ENCODE measurements at places on chromosomes 2 and 18.

- no peak for DNase-seq
Observed at GRCh38 chr2:203492965-203493364, 42.1 kb downstream of the RAPH1 start.

DNA sequence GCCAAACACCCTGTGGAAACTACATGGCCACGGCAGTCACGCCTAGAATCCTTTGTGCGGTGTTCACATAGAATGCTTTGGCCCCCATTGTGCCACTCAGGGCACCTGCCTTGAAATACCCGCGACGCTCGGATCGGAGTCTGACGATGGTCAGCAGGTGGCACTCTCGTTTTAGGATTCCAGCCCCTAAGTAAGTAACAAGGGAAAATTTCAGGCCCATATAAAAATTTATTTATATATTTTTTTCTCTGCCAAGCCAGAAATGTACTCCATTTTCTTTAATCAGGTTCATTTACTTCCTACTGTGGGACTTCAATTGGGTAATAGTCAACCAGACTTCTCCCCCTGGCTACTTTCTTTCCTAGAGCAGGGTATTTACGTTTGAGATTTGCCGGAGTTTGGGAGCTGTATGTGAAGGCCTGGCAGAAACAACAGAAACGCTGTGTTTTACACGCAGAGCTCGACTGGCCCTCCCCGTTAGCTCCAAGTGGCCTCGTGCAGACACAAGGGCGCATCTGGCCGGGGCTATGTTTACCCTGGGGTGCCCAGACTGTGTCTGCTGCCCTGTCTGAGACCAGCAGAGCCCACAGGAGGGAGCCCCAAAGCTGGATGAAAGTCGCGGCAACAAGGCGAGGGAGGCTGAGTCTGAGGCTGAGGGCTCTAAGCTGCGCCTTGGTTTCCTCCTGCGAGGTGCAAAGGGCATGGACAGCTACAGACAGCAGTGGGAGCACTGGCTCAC lies 41.6 kb downstream of the LRRC30 start:
- DNase-seq, result peak; percentile 32

DNA sequence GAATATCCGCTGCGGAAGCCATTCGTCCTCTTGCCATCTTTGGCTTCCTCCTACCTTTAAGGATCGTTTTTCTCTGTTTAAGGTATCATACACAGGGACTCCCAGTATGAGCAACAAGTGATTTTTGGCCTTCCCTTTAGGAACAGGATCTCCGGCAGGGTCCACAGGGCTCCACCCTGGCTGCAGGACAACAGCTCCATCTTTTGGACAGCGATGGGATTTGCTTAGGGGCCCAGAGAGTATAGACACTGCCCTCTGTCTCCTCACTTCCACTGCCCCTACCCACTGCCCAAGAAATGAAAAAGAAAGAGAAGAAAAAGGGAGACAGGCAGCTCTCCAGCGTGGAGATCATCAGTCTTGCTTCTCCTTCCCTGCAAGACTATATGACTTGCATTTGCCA lies 224.5 kb downstream of the UXS1 start:
- DNase-seq, result no peak

DNA sequence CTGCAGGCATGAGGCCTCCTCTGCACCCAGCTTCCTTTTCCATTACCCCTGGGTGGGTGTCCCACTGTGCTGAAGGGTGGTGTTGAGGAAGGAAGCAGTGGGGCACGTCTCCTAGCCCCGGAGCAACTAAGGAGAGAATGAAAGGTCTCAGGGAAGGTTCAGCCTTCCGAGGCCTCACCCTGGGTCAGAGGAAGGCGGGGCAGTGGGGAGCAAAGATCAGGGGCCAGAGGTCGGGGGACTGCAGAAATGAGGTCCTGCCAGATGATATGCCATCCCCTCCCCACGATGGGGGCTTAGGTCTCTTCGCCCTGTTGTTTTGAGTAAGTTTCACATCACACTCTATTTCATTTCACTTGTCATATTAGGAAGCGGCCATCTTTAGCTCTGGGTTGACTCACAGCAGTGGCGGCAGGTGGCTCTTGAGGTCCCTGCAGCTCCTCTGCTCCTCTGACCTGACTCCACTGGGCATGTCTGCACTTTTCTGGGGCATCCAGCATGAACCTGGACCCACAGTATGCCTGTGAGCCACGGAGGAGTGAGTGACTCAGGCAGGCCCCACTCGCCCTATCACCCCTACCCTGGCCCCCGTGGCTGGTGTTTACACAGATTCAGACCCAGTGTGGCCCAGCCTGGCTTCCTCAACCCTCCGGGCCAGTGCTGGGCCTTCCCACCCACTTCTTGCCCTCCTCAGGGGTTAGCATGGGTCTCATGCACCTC lies 153.7 kb upstream of the SMAD2 start:
- DNase-seq, result no peak

DNA sequence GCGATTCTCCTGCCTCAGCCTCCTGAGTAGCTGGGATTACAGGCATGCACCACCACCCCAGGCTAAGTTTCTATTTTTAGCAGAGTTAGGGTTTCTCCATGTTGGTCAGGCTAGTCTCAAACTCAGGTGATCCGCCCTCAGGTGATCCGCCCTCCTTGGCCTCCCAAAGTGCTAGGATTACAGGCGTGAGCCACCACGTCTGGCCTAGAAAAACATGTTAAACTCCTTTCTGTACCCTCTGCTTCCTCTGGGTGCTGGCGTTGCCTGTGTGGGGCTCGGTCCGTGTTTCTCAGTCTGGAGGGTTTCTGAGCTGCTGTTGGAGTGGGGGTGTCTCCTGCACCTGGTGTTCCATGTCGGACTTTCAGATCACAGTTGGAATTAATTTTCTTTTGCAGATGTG lies 17.9 kb downstream of the LDLRAD4 start:
- no peak for DNase-seq

GRCh38 chr18:49959176-49959575 lies 145.8 kb upstream of the ACAA2 start:
- DNase-seq, result no peak

- DNase-seq, result no peak
Observed at GRCh38 chr2:64958556-64958955, 30.6 kb upstream of the SLC1A4 start.

GRCh38 chr2:240900141-240900860 lies 4.3 kb upstream of the MAB21L4 start:
- DNase-seq, result no peak

GRCh38 chr2:155703917-155704316 lies 628.6 kb downstream of the NR4A2 start:
- no peak for DNase-seq

- no peak for DNase-seq
Observed at GRCh38 chr2:120774557-120775160, 39.0 kb downstream of the GLI2 start.

DNA sequence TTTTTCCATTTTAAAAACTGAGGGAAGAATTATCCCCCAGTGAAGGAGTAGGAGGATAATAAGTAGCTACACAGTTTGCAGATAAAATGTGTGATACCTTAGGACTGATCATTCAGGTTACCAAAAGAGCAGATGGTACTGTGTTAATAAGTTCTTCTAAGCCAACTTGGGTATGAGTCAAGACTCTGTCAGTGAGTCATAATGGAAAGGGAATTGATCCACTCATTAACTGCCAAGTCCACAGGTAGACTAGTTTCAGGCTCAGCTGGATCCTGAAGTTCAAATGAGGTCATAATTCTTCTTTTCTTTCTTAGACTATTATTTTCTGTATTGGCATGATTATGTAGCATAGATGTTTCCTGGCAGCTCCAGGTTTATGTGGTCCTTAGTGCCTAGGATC lies 142.4 kb upstream of the ALPP start:
- no peak for DNase-seq

- DNase-seq, result no peak
Observed at GRCh38 chr2:217538719-217539118, 464.1 kb downstream of the TNS1 start.

DNA sequence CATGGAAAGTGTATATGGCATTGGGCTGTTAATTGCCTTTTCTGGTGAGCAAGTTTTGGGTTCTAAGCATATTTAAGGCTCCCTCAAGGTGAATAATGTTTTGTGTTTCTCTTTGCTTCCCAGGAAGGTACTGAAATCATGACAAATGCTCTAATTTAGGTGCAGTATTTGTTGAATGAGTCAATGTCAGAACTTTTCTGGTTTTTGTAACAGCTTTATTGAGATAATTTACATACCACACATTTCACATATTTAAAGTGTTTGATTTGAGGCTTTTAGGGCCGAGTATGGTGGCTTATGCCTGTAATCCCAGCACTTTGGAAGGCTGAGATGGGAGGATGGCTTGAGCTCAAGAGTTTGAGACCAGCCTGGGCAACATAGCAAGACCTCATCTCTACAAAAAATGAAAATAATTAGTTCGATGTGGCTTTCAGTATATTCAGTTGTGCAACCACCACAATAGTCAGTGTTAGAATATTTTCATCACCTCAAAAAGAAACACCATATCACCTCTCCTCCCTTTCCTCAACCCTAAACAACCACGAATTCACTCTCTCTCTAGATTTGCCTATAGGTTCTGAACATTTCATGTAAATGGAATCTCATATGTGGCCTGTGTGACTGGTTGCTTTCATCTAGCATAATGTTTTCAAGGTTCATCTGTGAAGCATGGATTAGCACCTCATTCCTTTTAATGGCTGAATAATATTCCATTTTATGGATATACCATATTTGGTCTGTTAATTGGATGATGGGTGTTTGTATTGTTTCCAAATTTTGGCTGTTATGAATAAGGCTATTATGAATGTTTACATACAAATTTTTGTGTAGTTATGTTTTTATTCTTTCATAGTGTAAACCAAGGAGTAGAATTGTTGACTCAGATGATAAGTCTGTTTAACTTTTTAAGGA lies 54.9 kb downstream of the MGAT5 start:
- no peak for DNase-seq

- DNase-seq, result no peak
Observed at GRCh38 chr18:79208906-79209305, 139.7 kb downstream of the ATP9B start.

GRCh38 chr2:235328991-235329390 lies 164.9 kb upstream of the AGAP1 start:
- no peak for DNase-seq

DNA sequence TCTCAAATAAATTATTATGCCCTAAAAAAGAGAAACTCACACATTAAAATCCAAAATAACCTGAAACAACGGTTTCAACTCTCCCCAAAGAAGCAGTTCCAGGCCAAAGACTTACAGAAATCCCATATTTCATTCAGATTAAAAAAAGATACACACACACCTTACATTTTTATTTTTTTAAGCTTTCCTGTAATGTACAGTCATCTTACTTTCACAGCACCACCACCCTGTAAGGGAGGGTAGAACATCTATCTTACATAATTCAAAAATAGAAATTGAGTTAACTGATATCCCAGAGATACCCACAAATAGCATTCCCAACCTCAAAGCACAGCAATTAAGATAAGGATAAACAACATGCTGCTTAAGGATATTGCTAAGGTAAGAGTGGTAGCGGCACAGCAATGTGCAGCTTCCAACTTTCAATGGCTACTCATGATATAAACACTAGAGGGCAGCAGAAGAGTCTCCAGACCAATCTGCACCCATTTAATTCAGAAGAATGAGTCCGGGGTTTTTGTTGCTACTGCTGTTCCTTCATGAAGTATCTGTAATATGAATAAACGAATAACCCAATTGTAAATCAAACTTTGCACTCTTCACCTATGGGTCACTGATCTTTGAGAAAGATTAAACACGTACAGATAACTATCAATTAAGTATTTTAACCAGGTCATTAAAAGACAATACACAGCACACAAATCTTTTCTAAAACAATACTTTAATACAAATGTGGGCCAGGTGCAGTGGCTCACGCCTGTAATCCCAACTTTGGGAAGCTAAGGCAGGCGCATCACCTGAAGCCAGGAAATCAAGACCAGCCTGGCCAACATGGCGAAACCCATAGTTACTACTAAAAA lies 11.3 kb downstream of the GFPT1 start:
- DNase-seq, result no peak

DNA sequence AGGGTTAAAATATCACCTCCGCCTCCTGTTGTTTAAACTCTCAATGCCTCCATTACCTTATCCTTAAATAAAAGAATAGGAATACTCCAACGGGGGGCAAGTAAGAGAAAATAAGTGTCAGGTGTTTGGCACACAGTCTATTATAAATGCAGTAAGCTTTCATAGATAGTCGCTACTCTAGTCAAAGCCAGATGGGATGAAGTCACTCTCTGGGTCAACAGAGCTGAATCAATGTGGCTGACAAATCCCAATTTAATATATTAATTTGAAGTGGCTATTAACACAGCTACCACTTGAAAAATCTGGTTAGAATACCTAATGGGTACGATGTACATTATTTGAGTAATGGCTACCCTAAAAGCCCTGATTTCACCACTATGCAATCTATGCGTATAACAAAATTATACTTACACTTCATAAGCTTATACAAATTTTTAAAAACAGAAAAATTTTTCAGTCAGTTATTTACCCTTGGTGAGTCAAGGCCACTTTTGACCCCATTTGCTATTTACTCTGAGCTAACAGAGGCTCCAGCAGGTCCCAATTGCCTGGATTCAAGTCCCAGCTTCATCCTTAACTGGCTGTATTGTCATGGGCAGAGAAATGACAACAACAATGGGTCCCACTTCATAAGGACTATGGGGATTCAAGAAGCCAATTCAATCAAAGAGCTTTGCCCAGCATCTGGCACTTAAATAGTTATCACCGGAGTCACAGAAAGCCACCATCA lies 167.5 kb upstream of the PID1 start:
- DNase-seq, result no peak

DNA sequence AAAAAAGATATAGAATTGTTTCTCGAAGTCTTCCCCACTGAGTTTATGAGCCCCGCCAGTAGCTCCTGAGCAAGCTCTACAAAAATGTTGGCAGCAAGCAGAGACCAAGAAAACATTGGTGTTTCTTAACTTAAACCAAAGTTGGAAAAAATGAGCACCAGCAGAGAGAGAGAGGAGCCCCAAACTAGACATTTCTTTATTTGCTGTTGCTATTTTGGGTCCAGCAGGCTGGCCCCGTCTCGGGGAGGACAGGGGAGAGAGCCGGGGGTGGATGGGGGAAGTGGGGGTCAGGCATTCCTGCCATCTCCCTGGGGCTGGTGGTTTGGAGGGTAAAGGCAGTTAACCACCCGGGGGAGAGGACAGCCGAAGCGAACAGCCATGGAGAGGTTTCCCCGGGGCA lies 113.0 kb downstream of the DYSF start:
- peak; percentile 68 for DNase-seq
